Activated CD8-positive, alpha-beta memory T cell treated with anti-CD3 and anti-CD28 coated beads for 1 hour (primary cell): ENCODE measurements at places on chromosomes 16 and 17.

DNA sequence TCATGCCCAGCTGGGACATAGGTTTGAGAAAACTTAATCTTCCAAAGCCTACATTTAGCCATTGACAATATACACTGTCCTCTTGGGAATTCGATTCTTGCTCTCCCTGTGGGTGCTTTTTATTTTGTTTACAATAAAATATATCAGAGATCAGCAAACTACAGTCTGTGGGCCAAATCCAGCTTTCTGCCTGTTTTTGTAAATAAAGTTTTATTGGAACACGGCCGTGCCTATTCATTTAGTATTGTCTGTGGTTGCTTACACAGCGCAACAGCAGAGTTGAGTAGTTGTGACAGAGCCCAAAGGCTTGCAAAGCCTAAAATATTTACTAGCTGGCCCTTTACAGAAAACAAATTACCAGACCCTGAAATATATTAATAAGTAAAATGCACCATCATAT, 39.7 kb upstream of the DNAJA2 start:
- DNase-seq: no peak

DNA sequence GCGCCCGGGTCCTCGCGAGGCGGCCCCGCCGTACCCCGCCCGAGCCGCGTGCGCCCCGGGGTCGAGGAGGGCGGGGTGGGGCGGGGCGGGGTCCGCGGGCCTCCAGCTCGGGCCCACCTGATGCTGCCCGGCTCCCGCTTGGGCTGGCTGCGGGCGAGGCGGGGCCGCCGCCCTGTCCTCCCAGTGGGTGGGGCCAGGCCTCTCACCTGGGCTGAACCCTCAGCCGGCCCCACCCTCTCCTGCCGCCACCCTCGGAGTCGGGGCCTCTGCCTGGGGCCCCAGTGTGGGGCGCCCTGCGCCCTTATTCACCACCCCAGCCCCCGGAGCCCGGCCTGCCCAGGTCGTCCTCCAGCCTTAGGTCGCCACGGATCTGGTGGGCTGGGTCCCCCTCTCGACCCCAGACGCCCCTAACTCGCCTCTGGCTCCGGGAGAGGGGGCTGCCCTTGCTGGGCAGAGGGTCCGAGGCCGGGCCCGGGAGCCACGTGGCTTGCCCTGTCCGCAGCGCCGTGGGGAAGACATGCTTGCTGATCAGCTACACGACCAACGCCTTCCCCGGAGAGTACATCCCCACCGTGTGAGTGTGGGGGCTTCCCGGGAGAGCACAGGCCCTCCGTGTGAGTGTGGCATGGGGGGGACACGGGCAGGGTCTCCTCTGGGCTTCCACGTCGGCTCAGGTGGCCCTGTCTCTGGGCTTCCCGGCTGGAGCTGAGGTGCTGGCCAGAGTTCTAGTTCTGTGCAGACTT, 578 bp downstream of the RAC3 start:
- DNase-seq: no peak

DNA sequence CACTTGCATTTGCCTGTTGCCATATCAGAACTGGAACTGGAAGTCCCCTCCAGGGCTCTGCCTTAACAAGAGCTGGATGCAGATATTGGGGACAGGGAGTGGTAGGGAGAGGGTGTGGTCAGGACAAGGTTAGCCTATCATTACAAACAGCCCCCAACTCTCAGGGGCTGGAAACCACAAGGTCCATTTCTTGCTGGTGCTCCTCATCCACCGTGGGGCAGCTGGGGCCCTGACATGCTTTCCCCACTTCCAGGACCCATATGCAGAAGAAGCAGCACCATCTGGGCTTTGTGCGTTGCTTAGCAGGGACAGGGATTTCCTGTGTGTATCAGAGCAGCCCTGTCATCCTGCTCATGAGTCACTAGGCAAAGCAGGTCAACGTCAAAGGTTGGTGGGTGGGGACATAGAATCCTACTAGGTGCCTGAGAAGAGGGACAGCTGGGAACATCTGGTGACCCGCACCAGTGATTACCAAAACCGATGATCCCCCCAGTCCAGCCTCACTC, 26.9 kb downstream of the RGS9 start:
- no peak for DNase-seq

DNA sequence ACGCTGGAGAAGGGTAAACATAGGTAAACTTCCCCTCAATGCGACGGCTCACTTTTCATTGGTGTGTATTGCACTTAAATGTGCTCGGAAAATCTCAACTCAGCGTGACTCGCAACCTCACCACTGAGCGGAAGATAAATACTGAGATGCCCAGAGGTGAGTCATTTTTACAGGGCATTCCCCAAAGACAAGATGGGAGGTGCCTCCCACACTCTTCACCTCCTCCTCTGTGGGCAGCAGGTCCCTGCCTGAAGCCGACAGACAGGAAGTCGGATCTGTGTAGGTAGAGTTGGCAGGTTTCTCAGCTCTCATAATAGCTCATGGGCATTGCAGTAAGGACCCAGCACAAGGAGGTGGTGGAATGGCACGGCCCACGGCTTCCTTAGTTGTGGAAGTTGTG, 274.6 kb upstream of the HSBP1 start:
- no peak for DNase-seq

DNA sequence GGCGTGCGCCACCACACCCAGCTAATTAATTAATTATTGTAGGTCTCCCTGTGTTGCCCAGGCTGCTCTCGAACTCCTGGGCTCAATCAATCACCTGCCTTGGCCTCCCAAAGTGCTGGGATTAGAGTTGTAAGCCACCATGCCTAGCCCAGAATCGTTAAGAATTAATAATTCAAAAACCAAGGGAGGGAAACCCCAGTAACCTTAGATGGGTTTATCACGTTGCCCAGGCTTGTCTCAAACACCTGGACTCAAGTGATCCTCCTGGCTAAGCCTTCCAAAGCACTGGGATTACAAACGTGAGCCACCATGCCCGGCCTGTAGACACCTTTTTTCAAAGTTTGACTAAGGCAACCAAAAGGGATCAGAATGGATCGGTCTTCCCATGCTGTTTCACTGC, 21.6 kb downstream of the CD300LF start:
- DNase-seq: no peak

GRCh38 chr17:4479340-4479981, 19.2 kb upstream of the SPNS2 start:
- no peak for DNase-seq
